ENCODE measurements at places on chromosomes 11 and 22.

GRCh38 chr11:134670961-134671370, 258.9 kb upstream of the B3GAT1 start:
- no peak for DNase-seq

DNA sequence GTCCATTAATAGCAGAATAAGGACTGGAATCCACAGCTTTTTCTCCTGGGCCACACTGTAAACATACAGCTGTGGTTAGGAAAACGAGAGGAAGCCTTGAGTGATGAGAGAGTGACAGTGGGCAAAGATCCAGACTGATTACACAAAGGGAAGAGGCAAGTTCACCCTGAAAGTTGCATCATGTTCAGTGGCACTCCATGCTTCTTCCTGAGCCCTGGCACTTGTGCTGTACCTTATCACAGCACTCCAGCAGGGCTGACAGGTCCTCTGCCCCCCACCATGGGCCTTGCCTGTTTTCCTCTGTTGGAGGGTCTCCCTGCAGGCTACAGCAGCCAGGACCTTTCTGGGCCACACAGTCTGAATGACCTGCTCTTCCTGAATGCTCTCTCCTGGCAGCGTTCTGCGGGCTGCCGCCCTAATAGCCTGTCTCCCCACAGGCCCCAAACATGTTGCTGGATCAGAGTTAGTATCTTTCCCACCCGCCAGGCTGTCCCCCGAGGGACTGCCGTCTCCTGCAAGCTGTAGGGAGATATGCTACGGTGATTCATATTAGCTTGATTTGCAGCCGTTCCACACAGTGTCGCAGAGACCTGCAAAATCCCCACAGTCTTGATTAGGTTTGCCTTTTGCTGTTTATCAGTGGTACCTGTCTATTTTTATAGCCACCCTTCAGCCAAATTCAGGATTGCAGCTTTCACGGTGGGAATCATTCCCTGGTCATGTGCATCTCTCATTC, 60.2 kb downstream of the NTM start:
- DNase-seq = peak; percentile 60

- DNase-seq = no peak
Observed at GRCh38 chr22:27882507-27883290, 36.4 kb downstream of the PITPNB start.

- DNase-seq = no peak
Observed at GRCh38 chr11:133946541-133947318, 10.0 kb downstream of the IGSF9B start.

GRCh38 chr11:107908211-107908610, 20.0 kb upstream of the RAB39A start:
- no peak for DNase-seq

- DNase-seq = no peak
Observed at GRCh38 chr11:5226732-5227310, at the start of gene HBB. Gene HBB, minus strand, starts transcription at chr11:5227071. Its CDS starts 50 bp downstream, at chr11:5227021.

GRCh38 chr11:65404638-65405339, 17.8 kb upstream of the NEAT1 start:
- DNase-seq = no peak

GRCh38 chr11:13126430-13126829, 117.3 kb downstream of the RASSF10 start:
- peak; percentile 50 for DNase-seq

GRCh38 chr11:3043315-3043871, 13.8 kb downstream of the CARS1 start:
- DNase-seq = no peak
